ENCODE measurements at places on chromosomes 4 and X.
A peak's percentile ranks its signal among the peaks of the same experiment; 100 is the strongest.

GRCh38 chrX:13078739-13079444, 34.5 kb upstream of the FAM9C start:
- DNase-seq, result peak; percentile 83

GRCh38 chr4:168679397-168679796, 182.5 kb downstream of the PALLD start:
- DNase-seq, result no peak

GRCh38 chrX:68989865-68990606, 161.2 kb downstream of the EFNB1 start:
- peak; percentile 52 for DNase-seq

DNA sequence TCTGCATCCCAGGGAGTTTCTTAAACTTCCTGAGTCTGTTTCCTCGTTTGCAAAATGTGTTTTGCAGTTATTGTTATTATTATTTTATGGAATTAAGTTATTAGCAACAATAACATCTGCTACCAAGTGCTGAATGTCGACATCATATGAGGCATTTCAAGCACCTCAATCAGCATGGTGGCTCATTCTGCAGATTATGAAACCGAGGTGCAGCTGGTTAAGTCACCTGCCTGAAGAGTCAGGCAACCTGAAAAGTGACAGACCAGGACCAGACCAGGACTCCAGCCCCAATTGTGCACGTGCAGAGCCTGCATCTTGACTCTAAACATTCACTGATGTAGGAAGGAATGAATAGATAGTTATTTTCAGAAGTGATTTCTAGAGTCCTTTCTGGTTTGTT, 99.8 kb downstream of the AFAP1 start:
- peak; percentile 45 for DNase-seq

DNA sequence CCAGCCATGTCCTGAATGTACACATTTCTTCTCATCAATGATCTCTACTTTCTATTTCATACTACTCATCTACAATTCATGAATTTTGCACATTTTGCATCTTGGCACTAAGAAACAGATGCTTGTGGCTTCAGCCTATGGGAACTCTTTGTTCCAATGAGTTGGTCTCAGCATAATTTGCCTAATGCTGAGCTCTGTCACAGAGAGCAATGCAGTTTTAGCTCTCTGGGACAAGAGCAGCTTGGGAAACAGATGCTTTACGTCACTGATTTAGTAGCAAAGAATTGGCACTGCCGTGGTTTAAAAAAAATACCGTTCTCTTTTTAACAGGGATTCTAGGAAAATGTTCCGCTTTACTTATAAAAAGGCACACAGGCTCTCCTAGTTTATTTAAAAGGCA, 162.4 kb downstream of the WDFY3 start:
- peak; percentile 64 for DNase-seq

DNA sequence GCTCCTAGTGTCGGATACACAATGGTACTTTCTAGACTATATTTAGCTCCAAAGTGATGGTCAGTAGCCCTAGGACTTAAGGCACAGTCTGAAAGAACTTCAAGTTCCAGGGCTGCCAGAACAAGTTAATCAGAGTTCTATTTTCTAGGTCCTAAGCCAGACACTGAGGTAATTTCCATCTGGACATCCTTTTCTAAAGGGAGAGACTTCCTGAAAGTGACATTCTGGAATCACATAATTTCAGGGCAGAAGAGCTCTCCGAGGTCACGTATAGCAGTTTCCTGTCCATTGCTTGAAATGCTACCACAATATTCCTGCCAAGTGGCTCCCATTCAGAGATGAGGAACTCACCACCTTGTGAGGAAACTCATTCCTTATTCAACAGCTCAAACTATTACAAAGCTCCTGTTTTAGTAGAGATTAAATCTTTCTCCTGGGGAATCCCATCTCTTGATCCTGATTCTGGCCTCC, 117.9 kb downstream of the COL25A1 start:
- DNase-seq, result peak; percentile 21

- DNase-seq, result peak; percentile 50
Observed at GRCh38 chrX:102599951-102600579, 750 bp downstream of the ARMCX5 start.

DNA sequence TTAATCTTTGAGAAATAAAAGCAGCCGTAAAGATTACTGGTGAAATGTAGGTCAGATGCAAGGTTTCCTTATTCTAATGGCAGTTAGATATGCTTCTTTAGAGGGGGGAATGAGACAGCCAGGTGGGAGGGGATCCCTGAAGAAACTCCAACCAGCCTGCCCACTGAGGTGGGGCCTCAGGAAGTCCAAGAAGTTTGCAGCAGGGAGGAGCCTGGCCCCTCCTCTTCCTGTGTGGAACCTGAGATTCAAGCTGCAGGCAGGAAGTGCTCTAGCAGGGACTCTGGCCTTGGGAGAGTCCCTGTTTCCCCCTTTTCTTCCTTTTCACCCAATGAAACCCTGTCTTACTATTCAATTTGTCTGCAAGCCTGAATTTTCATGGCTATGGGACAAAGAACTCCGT, 101.4 kb upstream of the SLITRK2 start:
- DNase-seq, result no peak

- DNase-seq, result peak; percentile 65
Observed at GRCh38 chrX:155263854-155264628, at the start of gene RAB39B. Gene RAB39B (minus strand): TSS chrX:155264491. CDS start chrX:155264288, 203 bp downstream.

- DNase-seq, result no peak
Observed at GRCh38 chr4:112519689-112520597, 4.0 kb upstream of the NEUROG2 start.

- DNase-seq, result no peak
Observed at GRCh38 chr4:108825737-108826136, 62.9 kb upstream of the ETNPPL start.

GRCh38 chrX:8636497-8636896, 95.4 kb downstream of the ANOS1 start:
- DNase-seq, result no peak

DNA sequence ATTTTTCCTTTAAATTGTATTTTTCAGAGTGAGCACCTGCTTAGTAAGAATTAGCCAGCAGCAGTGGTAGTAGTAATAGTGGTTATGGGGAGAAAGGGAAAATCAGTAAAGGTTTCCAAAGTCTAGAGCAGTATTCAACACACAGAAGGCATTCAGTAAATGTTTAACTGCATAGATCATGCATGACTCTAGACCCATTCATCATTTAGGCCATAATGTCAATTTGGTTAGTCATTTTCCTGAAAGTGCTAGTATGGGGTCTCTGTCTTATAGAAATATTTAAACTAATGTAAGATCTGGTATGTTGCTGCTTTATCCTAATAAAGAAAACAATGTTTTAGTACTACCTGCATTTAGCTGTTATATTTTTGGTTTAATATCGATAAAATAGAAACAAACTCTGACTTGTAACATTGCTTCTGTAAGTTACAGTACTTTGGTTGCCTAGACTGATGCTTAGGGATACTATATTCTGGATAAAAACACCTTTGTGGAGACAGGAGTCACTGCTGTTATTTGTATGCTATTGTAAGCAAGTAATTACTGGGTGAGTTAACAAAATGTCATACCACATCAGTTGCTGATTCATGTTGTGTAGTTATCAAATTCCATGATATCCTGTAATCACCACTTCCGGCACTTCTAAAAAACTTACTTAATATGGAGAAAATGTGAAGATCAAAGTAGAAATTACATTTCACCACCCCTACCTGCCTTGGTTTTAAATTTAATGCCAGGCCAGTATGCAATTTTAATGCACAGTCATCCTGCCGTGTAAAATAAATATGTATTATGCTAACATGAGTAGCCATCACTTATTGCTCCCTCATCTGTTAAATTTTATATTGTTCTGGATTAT, 115.8 kb upstream of the BMPR1B start:
- DNase-seq, result peak; percentile 84

GRCh38 chr4:16197876-16198665, 28.2 kb downstream of the TAPT1 start:
- no peak for DNase-seq

GRCh38 chrX:10414862-10415261, 205.5 kb downstream of the MID1 start:
- no peak for DNase-seq

DNA sequence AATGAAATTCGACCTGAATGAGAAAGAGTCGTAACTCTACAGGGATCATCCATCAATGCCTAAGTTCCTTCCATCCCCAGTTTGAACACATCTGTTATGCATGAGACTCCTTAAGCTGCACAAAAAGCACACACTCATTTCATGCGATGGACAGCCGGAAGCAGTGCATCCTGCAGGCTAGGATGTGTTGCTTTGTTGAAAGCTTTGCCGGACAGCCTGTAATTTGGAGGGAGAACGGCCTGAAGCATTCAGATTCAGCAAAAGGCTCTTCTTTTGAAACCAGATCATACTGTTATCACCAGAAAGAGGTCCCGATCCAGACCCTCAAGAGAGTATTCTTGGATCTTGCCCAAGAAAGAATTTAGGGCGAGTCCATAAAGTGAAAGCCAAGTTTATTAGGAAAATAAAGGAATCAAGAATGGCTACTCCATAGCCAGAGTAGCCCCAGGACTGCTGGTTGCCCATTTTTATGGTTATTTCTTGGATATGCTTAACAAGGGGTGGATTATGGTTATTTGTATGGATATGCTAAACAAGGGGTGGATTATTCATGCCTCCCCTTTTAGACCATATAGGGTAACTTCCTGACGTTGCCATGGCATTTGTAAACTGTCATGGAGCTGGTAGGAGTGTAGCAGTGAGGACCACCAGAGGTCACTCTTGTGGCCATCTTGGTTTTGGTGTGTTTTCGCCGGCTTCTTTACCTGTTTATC, 48.1 kb upstream of the DHRSX start:
- no peak for DNase-seq

- no peak for DNase-seq
Observed at GRCh38 chr4:76623217-76624045, 188.4 kb downstream of the SHROOM3 start.

DNA sequence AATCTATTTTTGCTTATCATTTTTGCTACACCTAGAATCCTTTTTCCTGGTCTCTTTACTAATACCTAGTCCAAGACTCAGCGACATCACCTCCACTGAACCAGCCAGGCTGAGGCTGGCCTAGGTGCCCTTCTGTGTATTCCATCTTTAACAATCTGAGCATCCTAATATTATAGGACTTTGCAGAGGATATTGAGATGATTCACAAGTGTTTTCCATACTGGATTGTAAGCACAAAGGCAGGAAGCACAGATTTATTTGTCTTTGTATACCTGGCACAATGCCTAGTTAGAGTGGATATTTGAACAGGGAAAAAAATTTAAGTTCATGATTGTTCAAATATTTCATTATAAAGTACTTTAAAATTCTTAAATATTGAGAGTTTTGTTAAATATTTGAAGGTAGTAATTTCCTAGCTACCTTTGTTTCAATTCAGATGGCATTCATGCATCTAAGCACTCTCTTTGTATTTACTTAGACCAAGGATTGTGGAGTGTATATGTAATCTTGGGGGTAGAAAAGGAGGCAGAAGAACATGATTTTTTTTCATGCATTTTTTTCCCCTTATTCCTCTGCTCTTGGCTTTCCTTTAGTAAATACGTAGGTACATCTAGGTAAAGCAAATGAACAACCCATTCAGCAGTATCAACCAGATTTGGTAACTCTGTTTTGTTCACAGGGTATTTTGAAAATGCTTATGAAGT, 18.4 kb downstream of the SMARCA5 start:
- peak; percentile 42 for DNase-seq

GRCh38 chr4:26074712-26075430, 160.9 kb downstream of the SMIM20 start:
- no peak for DNase-seq

- no peak for DNase-seq
Observed at GRCh38 chrX:39459952-39460351, 637.8 kb downstream of the BCOR start.

DNA sequence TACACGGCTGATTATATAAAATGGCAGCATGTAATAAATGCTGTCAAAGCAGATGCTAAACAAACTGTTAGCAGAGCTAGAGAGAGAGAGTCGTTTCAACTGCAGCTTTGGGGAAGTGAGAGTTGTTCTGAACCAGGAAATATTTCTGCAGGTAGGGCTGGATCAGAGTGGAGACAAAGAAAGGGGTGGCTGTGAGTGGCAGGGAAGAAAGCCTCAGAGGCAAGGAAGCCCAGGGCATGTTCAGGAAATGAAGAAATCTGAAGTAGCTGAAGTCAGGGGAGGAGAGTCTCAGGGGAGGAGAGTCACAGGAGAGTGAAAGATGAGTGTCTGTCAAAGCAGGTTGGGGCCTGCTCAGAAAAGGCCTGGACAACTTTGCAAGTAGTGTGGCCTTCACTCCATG, 48.4 kb upstream of the RPS6KA3 start:
- peak; percentile 22 for DNase-seq

DNA sequence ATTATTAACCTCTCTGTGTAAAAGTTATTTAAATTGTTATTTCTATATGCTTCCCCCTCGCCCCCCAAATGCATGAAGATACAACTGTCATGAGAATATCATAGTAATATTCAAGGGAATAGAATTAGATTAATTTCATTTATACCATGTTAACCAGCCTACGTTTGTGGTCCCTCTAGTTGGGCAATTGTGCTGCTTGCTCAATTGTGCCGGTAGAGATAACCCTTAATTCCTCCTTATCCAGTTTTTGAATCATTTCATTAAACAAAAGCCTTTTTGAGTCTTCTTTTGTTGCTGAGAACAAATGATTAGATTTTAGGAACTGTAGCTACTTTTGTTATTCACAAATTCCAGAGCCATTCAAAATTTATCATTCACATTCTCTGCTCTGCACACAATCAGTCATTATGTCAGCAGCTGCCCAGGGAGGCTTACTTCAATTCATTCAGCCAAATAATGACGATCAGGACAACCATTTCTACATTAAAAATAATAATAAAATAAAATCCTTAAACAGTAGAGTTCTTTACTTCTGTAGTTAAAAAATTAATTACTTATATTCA, 98.1 kb downstream of the ADGRL3 start:
- DNase-seq, result no peak

- no peak for DNase-seq
Observed at GRCh38 chrX:9597361-9598035, 132.6 kb downstream of the TBL1X start.

DNA sequence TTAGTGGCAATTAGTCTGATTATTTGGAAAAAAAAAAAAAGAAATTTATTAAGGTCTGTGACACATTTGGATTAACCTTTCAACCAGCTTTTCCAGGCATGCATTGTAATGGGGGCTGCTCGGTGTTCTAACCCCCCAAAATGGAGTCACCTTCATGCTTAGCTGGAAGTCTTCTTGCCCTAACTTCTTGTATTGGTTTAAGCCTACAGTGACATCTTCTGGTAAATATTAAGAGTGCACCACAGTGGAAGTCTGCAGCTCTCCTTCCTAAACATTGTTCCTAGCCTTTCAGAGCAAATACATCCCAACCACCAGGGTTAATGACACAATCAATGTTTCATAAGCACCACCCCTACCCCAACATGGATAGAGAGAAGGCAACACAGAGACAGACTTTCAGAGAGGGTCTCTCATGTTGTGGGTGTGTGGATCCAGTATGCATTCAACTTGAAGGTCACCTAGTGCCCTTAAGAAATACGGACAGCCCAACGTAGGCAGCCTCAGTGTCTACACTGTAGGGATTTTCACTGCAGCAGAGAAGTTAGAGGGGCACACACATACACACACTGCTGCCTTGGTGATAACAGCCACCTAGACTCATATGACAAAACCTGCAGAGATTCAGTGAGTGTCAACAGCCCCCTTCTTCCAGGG, 142.9 kb upstream of the MBNL3 start:
- peak; percentile 49 for DNase-seq
